ENCODE measurements at places on chromosomes 16 and 17.

- DNase-seq, result no peak
- H3K4me3 ChIP-seq, result no peak overlapping the region
- H3K27me3 ChIP-seq, result peaks cover 19% of the 10 kb centered on the region
- H3K36me3 ChIP-seq, result no peaks in the 10 kb centered on the region
Measured at GRCh38 chr17:49022391-49022941, 25.3 kb downstream of the IGF2BP1 start.

DNA sequence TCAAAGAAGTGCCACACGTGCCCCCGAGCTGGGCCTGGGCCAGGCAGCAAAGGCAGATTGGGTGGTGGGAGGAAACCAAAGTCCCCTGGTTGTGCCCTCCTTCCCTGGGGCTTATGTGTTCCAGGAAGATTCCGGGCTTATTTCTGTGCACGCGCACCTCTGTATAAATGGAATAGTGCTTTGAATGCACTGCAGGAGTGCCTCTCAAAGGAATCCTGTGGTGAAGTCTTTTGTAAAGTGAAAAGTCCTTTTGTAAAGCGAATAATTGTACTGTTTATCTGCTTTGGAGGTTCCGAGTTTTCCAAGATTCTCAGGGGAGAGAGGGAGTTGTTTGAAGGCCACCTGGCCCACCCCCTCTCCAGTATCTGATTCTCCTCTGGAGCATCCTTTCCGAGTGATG is 26.8 kb downstream of the C17orf75 start:
- no peak overlapping the region for H3K27ac ChIP-seq
- no peak for DNase-seq
- no peak overlapping the region for H3K4me3 ChIP-seq
- no peaks in the 10 kb centered on the region for H3K36me3 ChIP-seq
- peaks cover 3% of the 10 kb centered on the region for H3K27me3 ChIP-seq

DNA sequence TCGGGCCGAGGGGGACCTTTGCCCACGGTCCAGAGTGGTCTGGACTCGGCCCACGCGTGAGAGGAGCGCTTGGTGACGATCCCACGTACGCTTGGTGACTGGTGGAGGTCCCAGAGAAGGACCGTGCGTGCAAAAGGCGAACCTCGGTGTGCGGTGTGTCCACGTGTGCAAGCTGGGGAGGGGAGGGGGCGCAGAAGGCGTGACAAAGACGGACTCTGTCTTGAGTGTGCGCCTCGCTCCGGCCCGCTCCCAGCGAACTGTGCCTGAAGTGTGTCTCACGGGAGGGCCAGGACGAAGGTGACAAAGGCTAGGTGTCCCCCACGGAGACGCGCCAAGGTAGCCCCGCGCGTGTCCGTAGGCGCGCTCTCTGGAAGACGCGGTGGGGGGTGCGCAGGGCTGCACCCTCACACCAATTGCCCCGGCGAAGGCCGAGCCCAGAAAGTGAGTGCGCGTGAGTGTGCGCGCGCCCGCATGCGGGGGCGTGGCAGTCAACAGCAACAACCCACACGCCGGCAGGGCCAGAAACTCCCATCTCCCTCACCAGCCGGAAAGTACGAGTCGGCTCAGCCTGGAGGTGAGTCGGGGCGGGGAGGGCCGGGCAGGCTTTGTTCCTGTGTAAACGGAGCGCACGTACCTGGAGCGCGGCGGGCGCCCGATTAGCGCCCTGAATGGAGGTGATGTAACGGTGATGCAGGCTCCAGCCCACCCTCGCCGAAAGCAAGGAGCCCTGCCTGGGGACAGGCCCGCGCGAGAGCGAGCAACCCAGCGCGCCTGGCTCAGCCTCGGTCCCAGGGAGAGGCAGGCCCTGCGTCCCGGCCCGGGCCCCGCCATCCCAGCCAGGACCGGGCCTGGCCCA is at the start of gene GPRC5C:
Gene GPRC5C, plus strand, starts transcription at position 521 of the 856 bp plus-strand sequence. CDS start 7,689 bp downstream, outside the sequence.
- peaks cover 2% of the 10 kb centered on the region for H3K4me1 ChIP-seq
- no peak within 1 kb of the TSS for H3K27ac ChIP-seq
- no peak for DNase-seq
- peak within 1 kb of the TSS; percentile 57 for H3K4me3 ChIP-seq
- H3K27me3 ChIP-seq, result peaks cover 15% of the 10 kb centered on the region
- no peaks in the 10 kb centered on the region for H3K36me3 ChIP-seq

DNA sequence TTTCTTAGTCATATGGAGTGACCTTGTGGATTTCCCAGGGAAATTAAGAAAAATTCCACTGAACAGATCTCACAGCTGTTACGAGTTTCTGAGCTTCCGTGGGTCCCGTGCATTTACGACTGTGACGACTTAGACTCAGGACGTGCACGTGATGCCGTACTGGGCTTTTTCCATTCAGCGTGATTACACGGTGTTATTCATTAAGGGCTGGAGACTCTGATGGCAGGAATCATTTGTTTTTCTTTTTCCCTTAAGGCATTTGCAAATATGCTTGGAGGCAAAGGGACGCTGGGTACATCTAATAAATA is 57.2 kb downstream of the TBC1D16 start:
- H3K27me3 ChIP-seq, result no peaks in the 10 kb centered on the region
- no peak overlapping the region for H3K27ac ChIP-seq
- DNase-seq, result no peak
- H3K36me3 ChIP-seq, result no peaks in the 10 kb centered on the region
- H3K4me3 ChIP-seq, result no peak overlapping the region

DNA sequence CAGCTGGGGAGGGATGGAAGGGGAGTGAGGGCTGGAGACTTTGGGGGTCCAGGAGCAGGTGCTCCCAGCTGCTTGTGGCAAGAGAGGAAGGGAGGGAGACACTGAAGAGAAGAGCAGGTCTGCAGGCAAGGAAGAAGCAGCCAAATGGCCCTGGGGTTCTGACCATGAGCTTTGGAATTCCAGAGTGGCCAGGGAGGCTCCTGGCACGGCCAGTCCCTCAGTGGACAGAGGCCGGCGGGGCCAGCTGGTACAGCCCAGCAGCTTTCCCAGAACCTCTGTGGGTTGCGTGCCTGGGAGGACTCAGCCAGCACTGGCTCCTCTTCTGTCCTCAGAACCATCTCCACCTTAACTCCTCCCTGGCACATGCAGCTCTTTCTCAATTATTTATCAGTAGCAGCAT is 233.0 kb downstream of the MSI2 start:
- no peaks in the 10 kb centered on the region for H3K27me3 ChIP-seq
- no peak overlapping the region for H3K4me3 ChIP-seq
- no peak for DNase-seq

- H3K4me3 ChIP-seq, result no peak overlapping the region
- H3K27me3 ChIP-seq, result no peaks in the 10 kb centered on the region
- no peaks in the 10 kb centered on the region for H3K4me1 ChIP-seq
- no peak overlapping the region for H3K27ac ChIP-seq
Measured at GRCh38 chr16:70779361-70779760, 21.6 kb downstream of the VAC14 start.

DNA sequence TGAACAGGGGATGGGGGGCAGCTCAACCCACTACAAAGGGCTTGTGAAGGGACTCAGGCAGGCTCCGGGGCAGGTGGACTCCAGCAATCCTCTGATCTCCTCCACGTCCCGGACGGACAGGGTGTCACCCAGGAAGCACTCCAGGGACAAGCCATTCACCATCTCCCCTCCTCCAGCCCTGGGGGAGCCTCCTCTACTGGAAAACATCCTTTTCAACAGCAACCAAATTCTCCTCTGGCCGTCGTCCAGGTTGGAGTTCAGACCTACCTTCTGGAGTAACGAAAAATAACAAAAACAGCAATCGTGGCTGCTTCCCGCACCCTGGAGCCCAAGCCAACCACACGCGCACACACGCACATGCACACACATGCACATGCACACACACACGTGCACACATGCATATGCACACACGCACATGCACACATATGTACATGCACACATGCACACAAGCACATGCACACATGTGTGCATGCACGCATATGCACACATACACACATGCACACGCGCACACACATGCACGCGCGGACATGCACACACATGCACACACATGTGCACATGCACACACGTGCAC is 8.9 kb upstream of the RBFOX3 start:
- no peaks in the 10 kb centered on the region for H3K36me3 ChIP-seq
- H3K4me1 ChIP-seq, result no peaks in the 10 kb centered on the region
- H3K27me3 ChIP-seq, result peaks cover 53% of the 10 kb centered on the region
- no peak overlapping the region for H3K27ac ChIP-seq

- no peak for DNase-seq
- peaks cover 6% of the 10 kb centered on the region for H3K4me1 ChIP-seq
- peak overlapping the region; percentile 81 for H3K4me3 ChIP-seq
Measured at GRCh38 chr17:45170931-45171337, 9.3 kb downstream of the HEXIM2 start.

DNA sequence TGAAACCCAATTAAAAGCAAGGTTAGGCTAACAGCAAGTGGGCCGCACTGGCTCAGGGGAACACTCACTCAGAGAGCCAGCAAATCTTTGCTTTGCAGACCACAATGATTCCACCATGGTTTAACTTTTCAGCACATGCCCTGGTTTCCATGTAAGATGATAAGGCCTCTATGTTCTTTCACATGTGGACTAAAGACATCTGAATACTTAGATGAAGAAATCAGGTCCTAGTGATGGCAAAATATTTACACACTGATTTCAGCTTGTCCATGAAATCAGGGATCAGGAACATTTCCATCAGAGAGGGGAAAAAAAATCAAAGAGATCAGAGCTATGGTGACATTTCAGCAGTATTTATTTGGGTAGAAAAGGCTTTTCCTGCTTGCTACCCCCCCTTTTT is 258.2 kb upstream of the IRX5 start:
- no peak for DNase-seq
- no peaks in the 10 kb centered on the region for H3K36me3 ChIP-seq
- no peak overlapping the region for H3K27ac ChIP-seq
- H3K27me3 ChIP-seq, result peaks cover 2% of the 10 kb centered on the region

DNA sequence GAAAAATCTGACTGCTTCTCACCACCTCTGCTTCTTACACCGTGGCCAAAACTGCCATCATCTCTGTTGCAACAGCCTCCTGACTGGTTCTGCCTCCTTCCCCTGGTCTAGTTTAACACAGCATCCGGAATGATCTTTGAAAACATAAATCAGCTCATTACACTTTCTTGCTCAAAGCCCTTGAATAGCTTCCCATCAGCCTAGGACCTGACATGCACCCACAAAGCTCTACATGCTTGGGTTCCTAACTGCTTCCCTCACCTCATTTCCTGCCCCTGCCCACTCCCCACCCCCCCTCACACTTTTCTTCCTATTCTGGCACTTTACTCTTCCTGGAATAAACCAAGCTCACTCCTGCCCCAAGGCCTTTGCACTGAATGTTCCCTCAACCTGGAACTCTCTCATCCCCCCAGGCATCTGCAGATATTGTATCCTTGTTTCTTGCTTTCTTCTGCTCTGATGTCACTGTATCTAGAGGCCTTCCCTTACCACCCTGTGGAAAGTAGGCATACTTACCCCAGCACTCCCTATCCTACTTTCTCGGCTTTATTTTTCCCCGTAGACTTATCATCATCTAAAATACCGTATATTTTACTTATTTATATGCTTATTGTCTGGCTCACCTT is 112.4 kb downstream of the FTO start:
- H3K4me1 ChIP-seq, result peaks cover 18% of the 10 kb centered on the region
- no peak for DNase-seq
- H3K27me3 ChIP-seq, result no peaks in the 10 kb centered on the region
- no peak overlapping the region for H3K27ac ChIP-seq

- peak overlapping the region; percentile 93 for H3K27ac ChIP-seq
- H3K36me3 ChIP-seq, result no peaks in the 10 kb centered on the region
- peak; percentile 22 for DNase-seq
- no peaks in the 10 kb centered on the region for H3K27me3 ChIP-seq
- H3K4me3 ChIP-seq, result peak overlapping the region; percentile 81
Measured at GRCh38 chr17:67477687-67478086, 100.6 kb downstream of the PITPNC1 start.

- H3K4me3 ChIP-seq, result peak overlapping the region; percentile 91
- peak overlapping the region; percentile 97 for H3K27ac ChIP-seq
- no peaks in the 10 kb centered on the region for H3K36me3 ChIP-seq
- H3K27me3 ChIP-seq, result no peaks in the 10 kb centered on the region
- no peak for DNase-seq
- peaks cover 45% of the 10 kb centered on the region for H3K4me1 ChIP-seq
Measured at GRCh38 chr16:4625560-4626159, 1.0 kb downstream of the MGRN1 start.

DNA sequence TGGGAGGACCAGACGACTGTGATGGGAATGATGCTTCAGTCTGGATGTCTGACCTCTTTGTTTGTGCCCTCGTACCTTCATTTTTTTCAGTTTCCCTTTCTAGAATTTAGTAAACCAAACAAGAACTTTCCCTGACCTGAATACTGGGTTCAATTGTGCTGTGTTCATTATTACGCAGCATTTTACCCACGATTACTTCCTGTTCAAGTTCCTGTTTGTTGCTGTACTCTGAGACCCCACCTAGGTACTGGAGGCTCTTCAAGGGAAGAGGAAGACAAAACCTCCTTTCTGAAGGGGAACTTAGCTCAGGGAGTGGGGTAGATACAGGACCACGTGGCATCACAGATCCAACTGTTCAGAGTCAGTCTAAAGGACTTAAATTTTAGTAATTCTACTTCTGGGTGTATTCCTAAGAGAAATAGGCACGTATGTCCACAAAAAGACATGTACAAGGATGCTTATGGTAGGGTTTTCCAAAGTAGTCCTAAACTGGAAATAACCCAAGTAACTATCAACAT is 9.2 kb upstream of the PRKCB start:
- H3K27me3 ChIP-seq, result no peaks in the 10 kb centered on the region
- peak overlapping the region; percentile 53 for H3K4me3 ChIP-seq
- H3K27ac ChIP-seq, result peak overlapping the region; percentile 51
- no peaks in the 10 kb centered on the region for H3K36me3 ChIP-seq

GRCh38 chr16:72469932-72470331 is 298.0 kb upstream of the PMFBP1 start:
- H3K36me3 ChIP-seq, result no peaks in the 10 kb centered on the region
- no peak for DNase-seq
- H3K4me3 ChIP-seq, result no peak overlapping the region
- H3K27ac ChIP-seq, result no peak overlapping the region
- no peaks in the 10 kb centered on the region for H3K4me1 ChIP-seq

- DNase-seq, result no peak
- H3K4me1 ChIP-seq, result no peaks in the 10 kb centered on the region
- H3K27me3 ChIP-seq, result no peaks in the 10 kb centered on the region
- H3K36me3 ChIP-seq, result no peaks in the 10 kb centered on the region
- H3K4me3 ChIP-seq, result no peak overlapping the region
- H3K27ac ChIP-seq, result no peak overlapping the region
Measured at GRCh38 chr16:63363738-63364137, 1327.5 kb upstream of the CDH8 start.

DNA sequence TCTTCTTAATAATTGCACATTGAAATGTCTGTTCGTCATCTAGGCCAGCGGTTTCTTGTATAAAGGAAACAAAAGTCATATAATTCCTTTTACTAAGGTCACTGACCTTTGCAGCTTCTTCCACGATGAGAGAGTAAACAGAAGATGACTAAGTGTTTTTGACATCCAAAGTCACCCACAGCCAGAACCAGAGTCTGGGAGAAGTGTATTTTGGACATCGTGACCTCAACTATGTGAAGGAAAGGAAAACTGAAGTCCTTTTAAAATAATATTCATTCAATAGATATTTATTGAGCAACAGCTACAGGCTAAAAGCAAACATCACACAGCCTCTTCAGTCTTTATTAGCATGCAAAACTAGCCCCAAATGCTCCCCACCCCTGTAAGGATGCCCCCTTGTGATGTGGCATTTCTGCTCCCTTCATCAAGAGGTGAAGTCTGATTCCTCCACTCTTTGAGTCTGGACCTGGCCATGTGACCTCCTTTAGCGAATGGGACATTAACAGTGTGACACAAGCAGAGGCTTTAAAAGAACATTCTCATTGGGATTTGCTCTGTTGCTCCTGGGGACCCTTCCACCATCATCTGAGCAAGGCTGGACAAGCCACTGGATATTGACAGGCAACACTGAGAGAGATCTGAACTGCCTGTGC is 8.1 kb upstream of the PMP22 start:
- no peak for DNase-seq
- H3K27ac ChIP-seq, result no peak overlapping the region
- no peak overlapping the region for H3K4me3 ChIP-seq
- H3K27me3 ChIP-seq, result peaks cover 5% of the 10 kb centered on the region
- no peaks in the 10 kb centered on the region for H3K4me1 ChIP-seq
- H3K36me3 ChIP-seq, result peaks cover 2% of the 10 kb centered on the region

Measured in naive thymus-derived CD8-positive, alpha-beta T cell (primary cell).